Activated naive CD4-positive, alpha-beta T cell treated with anti-CD3 and anti-CD28 coated beads for 36 hours (primary cell): ENCODE measurements at places on chromosomes 16 and 17. TPM values are rescaled to one million over a fixed set of nuclear protein-coding genes. Genes with fewer than 3 reads are reported as not detected.
A peak's percentile ranks its signal among the peaks of the same experiment; 100 is the strongest.

DNA sequence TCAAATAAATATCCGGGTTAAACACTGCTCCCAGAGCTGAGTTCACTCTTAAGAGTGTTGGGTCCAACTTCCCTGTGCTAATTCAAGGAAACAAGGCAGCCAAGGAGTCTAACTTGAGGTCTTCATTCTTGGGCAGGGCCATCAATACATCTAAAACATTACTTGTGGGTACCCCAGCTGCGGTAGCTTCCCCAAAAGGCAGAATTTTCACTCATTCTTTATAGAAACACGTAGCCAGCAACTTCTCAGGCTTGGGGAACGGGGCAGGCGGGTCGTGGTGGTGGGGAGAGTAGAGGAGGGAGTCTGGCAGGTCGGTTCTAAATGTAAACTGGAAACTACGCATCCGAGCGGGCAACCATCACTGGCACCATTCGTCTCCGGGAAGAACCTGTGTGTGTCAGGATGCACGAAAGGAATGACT, 666 bp upstream of the METTL9 start:
- peak; percentile 28 for DNase-seq

DNA sequence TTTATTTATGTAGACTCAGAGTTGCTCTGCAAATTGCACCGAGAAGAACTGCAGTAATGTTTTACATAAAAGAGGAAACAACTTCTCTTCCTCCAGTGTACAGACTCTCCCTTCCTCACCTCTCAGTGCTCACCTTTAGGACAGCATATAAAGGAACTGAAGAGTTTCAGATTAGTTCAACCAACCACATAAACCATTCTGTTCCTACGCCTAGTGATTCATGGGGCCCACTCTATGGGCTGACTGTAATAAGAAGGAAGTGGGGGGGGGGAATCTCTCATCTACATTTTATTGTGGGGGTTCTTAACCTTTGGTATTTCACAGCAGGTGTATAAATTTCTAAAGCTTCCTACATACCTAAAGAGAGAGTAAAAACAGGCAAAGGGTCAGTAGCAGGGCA, 18.3 kb downstream of the ZSWIM7 start:
- peak; percentile 65 for DNase-seq

ZFPM1 gene
- 12.2 TPM for total RNA-seq

- DNase-seq: no peak
Measured at GRCh38 chr17:34981538-34982241, 1.4 kb downstream of the LIG3 start.

TNS4 gene
- total RNA-seq: 5.9 TPM

DNA sequence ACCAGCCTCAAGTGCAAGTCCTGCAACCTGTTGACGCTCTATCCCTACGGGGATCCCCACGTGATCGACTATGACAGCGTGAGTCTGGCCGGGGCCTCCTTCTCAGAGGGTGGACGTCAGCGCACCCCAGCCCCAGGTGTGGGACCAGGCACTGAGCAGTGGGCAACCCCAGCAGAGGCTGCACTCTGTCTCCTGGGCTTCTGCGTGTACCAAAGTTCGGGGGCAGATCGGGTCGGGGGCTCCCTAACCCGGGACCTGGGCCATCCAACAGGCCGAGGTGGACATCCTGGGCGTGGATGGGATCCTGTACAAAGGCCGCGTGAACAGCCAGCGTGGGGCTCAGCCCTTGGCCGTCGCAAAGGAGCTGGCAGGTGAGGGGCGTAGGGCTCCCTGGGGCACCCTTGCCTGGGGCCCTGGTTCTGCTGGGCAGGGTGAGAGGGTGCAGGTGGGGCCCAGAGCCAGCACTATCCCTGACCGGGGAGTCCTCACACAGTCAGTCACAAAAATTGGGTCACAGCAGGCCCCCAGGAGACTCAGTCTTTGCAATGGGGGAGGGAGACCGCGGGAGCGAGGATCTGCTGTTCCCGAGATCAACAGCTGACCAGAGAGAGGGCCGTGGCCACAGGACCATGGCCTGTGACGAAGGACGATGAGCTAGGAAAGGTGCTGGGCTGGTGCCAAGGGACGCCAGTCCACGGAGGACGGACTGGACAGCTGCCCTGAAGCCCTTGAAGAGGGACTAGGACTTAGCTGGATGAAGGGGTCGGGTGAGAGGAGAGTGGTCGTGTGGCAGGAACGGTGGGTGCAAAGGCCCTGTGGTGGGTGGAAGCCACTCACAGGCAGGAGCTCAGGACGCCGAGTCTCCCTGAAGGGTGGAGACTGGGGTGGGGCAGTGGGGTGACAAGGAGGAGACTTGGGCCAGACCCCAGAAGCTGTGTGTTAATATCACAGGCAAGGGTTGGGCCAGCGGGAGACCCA, 20.0 kb downstream of the UBALD1 start:
- no peak for DNase-seq

- DNase-seq: peak; percentile 66
Measured at GRCh38 chr16:57720142-57720575, 15.4 kb upstream of the KATNB1 start.

KCNG4 gene
- not detected for total RNA-seq

DNA sequence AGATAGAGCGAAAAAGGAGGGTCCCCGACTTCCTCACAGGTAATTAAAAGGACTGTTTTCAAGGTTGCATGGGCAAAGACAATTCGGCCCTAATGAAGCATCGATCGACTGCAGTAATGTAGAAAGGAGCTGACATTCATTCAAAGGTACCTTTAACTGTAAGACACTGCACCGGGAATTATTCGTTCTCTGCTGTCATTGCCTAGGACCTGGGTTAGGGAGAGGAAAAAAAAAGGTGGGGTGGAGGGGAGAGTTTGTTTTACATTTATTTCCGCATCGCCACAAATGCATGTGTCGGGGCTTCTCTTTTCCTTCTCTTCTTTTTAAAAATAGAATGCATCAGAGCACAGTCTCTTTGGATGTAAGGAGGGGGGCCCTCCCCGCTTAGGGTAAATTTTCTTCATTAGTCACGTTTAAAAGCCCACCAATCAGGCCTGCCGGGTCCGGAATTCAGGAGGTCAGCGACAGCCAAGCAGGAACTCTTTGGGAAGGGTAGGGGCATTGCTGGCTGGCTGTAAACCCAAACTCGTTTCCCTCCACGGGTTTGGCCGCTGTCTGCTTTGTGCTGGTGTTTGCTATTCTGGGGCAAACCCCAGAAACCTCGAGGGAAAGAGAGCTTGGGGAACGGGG, 496.2 kb upstream of the ZFHX3 start:
- DNase-seq: no peak

DNA sequence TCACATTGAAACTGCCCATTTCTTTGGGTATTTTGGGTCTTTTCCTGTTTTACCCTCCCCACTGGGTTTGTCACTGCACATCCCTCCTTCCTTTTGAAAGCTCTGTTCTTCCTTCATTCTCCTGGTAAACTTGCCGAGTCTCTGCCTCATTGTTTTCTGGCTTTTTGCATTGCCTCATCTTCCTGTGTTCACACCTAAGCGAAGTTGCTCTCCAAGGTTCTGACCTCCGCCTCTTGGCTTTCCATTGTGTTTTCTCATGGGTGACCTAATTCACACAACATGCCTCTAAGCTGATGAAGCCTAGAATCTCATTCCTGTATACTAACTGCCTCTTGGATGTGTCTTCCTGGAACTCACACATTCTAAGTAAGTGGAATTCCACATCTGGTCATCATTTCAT, 1096.1 kb upstream of the EEF2KMT start:
- DNase-seq: peak; percentile 7

EVPL gene
- total RNA-seq: not detected
